Smooth muscle cell of the brain vasculature (primary cell): ENCODE measurements at places on chromosomes 6 and 20.

GRCh38 chr6:125477156-125477555 lies 175.4 kb upstream of the HDDC2 start:
- no peak for DNase-seq

DNA sequence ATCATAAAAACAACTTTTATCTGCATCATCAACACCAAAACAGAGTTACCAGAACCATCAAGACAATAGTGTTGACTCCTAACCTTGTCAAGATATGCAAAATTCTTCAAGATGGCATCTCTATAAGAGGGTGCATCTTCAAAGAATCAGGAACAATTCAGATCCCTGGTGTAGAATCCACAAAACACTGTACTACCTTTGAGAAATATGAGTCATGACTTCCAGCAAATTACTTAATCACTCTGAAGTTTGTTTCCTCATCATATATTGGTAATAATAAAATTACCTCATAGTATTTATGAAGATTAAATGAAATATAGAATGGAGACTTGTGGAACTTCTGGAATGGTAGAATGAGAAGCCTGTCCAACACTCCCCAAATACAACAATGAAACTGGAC lies 221.3 kb upstream of the SUPT3H start:
- DNase-seq: no peak

GRCh38 chr20:34938466-34939163 lies 17.0 kb downstream of the GSS start:
- no peak for DNase-seq

- DNase-seq: no peak
These were observed 5.7 kb downstream of the SASH1 start for GRCh38 chr6:148348335-148348734.

DNA sequence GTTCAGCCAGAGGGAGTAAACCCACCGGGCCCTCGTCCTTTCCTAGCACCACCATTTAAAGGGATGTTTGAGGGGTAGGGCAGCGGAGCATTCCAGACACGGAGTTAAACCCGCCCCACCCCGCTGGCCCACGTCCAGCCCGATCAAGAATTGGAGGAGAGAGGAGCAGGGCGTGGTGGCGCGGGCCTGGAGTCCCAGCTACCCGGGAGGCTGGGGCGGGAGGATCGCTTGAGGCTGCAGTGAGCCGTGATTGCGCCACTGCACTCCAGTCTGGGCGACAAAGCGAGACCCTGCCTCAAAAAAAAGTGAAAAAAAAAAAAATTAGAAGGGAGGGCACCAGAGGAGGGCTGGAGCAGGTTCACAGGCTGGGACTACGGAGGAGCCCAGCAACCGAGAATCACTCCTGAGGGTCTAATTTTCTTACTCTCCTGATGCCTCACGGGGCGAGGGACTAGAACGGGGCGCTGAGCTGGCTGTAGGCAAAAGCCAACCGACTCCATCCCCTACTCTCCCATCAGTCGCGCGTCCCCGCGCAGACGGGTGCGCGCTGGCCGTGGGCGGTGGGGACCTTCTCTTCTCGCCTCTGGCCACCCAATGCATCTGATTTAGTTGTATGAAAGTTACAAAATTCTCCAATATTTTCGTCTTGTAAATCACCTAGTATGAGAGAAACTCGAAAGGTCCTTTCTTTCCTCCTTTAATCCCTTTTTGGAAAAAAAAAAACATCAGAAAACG lies 6.1 kb upstream of the HSPA1B start:
- no peak for DNase-seq

DNA sequence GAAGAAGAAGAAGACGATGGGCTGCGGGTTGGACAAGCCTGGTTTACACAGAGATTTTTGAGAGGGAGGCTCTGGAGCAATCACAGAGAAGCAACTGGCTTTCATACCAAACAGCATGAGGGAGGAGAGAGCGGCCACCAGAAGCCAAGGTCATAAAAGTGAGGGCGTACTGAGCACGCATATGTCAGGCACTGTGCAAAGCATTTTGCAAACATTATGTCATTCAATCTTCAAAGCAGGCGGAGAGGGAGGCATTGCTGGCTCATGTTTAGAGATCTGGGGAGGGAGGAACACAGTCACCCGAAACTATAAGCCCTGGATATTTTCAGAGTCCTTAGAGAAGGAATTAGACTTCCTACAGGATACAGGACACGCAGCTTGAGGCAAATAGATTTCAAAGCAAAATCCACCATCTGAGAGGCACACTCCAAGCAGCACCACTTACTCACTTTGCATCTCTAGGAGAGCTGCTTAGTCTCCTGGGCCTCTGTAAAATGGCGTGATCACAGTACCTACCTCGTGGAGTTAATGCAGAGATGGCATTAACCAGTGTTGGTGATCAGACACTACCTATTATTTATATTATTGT lies 24.6 kb downstream of the RAMACL start:
- no peak for DNase-seq
